ENCODE measurements at places on chromosomes 4 and X.

DNA sequence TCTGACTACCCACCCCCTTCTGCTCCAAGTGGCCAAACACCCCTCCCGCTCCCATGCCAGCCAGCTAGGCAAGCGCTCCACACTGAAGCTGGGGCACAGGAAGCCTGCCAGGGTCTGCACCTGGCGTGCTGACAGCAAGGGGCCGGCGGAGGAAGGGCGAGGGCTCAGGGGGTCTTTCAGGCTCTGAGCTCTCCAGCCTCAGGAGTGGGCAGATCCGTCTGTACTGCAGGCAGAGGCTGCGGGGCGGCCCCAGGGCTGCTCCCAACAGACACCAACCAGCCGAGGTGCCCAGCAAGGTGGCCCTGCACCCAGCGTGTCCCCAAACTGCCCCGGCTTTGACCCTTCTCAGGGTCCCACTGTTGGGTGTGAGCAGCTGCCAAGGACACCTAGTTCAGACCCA lies 14.8 kb downstream of the FAM53A start:
- DNase-seq, result no peak

DNA sequence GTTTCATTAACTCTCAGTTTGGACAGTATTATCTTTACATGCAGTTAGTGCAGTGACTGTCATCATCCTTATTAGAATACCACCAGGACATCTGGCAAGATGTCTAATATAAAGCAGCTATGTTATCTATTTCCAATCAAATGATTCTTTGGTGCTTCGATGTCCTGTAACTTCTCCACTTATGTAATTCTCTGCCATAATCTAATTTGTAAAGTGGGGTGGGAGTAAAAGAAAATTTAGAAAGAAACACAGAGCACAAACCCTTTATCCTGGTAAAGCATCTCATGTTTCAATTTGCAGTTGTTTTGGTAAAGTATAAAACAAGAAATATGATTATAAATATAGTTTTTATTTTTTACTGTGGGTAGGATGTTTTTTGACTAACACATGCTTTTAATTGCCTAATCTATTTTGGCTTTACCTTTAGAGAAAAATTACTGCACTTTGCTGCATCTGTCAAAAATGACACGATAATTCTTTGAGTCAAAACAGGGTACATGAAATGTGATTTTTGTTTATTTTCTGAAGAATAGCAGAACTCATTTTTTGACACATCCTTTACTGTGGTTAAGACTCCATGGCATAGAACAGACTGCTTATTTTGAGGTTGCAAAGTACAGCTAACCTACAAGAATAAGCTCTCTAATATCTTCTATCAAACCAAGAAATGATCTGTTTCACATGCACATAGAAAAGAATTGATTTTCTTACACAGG lies 382.9 kb downstream of the RPA4 start:
- no peak for DNase-seq

GRCh38 chrX:153875391-153876111 lies 10.4 kb downstream of the L1CAM start:
- peak; percentile 38 for DNase-seq

- DNase-seq, result peak; percentile 3
These were observed 128.5 kb downstream of the LARP7 start for GRCh38 chr4:112765317-112765974.

- DNase-seq, result no peak
These were observed 18.5 kb downstream of the HERC3 start for GRCh38 chr4:88610771-88611170.
